Cortex of kidney (tissue), 1 donor: ENCODE measurements at places on chromosomes 2 and 18.

DNA sequence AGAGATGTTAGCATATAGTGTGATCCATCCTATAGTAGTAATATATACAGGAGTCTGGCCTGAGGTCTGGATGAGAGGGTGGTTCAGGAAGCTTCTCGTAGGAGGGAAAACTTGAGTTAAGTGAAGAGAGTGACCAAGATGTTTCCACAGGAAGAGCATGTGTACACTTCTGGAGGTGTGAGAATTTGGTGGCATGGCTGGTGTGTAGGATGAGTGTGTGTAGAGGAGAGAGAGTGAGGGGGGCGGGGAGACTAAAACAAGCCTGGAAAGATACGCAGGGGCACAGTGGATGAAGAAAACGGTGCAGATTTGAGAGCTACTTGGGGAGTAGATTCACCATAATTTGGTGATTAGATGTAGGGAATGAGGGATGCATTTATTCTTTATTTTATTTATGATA is 43.5 kb upstream of the CTLA4 start:
- no peak for DNase-seq

DNA sequence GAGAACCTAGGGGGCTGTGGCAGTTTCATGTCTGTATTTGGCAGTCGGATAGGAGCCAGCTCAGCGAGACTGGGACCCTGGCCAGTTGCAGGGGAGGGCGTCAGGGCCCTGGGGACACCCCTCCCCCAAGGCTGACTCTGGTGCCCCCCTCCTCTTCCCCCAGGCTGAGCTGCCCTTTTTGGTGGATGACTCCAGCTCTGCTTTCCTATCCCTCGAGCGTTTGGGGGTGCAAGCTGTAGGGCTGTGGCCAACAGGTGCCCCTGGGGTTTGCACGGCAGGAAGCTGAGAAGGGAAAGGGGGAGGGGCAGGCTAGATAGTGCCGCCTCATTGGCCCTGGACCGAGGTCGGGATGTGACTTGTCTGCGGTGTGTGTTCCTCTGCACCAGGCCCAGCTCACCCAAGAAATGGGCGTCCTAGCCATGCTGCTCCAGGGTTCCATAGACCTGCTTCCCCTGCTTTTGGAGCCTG is 26.4 kb downstream of the SPEG start:
- DNase-seq = no peak

DNA sequence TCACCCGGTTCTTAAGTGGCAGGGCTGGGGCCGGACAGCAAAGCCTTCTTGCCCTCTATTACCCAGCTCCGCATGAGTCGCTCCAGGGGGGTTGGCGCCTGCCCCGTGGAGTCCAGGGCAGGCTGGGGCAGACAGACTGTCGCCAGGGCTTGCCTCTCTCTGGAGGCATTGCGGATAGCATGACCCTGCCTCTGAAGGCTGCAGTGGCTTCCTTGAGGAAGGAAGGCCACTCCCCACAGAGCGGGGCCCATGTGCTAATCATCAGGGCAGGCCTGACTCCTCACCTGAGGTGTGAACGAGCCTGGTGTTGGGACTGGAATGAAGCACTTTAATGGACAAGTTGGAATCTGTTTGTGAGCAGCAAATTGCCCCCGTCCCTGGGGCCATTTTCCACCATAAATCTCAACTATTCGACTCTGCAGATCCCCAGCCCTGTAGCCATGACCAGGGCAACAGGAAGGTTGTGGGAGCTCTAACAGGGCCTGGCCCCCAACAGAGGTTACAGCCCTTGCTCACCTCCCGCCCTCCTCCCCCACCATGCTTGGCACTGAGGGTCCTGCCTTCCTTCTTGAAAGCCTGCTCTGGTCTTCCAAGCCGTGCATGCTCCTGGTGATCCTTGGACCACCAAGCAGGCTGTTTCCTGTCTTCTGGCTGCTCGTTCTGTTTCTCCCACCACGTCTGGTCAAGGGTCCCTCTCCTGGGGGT is 144.9 kb upstream of the HAAO start:
- DNase-seq = no peak

DNA sequence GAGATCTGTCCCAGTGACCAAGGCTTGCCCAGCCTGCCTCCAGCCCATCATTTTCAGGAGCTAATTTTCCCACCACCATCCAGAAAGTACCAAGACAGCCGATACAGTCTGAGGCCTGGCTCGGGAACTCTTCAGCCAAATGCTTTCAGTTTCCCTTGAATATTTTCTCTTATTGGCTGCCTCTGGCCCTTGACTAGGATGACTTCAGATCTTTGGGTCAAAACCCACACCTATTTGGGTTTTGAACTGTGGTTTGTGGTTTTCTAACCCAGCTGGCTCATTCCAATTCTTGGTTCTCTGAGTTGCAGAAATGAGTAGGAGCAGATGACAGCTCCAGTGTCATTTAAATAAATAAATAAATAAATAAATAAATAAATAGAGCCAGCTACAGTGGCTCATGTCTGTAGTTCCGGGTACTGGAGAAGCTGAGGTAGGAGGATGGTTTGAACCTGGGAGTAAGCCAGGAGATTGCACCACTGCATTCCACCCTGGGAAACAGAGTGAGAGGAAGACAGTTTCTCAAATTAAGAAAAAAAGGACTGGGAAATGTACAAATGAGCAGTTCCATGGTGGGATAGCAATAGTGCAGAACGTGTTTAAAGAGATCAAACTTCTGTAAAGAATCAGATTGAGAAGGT is 465.0 kb upstream of the SOX11 start:
- DNase-seq = no peak
